ENCODE measurements at places on chromosomes 4 and X. TPM values are rescaled to one million over a fixed set of nuclear protein-coding genes. Genes with fewer than 3 reads are reported as not detected.
A peak's percentile ranks its signal among the peaks of the same experiment; 100 is the strongest.

HSFX4 gene
- not detected for total RNA-seq

DNA sequence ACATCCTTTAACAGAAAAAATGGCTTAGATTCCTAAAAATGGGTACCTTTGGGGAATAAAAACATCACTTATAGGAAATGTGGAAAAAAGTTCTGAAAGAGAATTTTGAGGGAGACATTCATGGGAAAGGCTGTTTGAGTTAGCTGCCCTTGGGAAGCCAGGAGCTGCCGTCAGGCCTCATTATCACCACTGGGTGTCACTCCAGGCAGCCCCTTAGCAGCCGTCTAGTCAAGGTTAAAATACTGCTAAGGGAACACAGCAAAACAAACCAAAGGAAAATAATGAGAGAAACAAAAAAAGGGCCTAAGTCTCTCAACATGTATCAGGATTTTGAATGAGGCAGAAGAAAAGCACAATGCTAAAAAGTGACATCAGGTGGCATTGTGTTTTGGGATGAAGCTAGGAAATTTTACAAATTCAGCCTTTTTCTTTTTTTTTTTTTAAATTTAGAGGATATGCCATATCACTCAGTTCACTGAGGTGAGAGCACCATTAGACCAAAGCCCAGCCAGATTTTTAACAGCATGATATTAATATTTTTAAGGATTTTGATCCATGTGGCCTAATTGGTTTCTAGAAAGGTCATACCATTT lies 235.3 kb downstream of the GPAT3 start:
- H3K4me3 ChIP-seq, result no peak overlapping the region
- H3K36me3 ChIP-seq, result no peaks in the 10 kb centered on the region
- DNase-seq, result no peak

GRCh38 chrX:106903856-106904528 lies 851 bp upstream of the RIPPLY1 start:
- no peak for DNase-seq
- H3K36me3 ChIP-seq, result no peaks in the 10 kb centered on the region
- no peaks in the 10 kb centered on the region for H3K4me1 ChIP-seq
- no peaks in the 10 kb centered on the region for H3K27me3 ChIP-seq
- H3K4me3 ChIP-seq, result no peak overlapping the region
- peak overlapping the region; percentile 8 for H3K27ac ChIP-seq

DNA sequence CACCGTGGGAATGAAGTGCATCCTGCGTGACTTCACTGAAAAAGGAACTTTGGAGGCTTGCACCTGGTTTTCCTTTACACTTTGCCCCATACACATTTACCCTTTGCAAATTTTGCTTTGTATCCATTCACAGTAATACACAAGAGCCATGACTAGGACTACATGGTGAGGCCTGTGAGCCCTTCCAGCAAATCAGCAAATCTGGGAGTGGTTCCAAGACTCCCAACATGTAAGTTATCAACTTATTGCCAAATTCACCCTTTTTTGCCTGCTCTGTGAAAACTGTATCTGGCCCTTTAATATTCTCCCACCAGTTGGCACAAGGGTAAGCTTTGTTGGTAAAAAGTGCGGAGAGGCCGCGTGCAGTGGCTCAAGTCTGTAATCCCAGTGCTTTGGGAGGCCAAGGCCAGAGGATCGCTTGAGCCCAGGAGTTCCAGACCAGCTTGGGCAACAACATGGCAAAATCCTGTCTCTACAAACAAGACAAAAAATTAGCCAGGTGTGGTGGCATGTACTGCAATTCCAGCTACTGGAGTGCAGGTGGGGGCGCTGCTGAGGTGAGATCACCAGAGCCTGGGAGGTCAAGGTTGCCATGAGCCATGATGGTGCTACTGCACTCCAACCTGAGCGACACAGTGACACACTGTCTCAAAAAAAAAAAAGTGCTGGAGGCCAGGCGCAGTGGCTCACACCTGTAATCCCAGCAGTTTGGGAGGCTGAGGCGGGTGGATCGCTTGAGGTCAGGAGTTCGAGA lies 5.0 kb downstream of the PRMT9 start:
- H3K27ac ChIP-seq, result no peak overlapping the region
- no peaks in the 10 kb centered on the region for H3K27me3 ChIP-seq
- H3K4me1 ChIP-seq, result peaks cover 4% of the 10 kb centered on the region
- no peak overlapping the region for H3K4me3 ChIP-seq
- H3K36me3 ChIP-seq, result peaks cover 18% of the 10 kb centered on the region

GRCh38 chr4:53763813-53764597 lies 172.7 kb upstream of the LNX1 start:
- no peaks in the 10 kb centered on the region for H3K27me3 ChIP-seq
- no peak overlapping the region for H3K27ac ChIP-seq
- no peaks in the 10 kb centered on the region for H3K36me3 ChIP-seq
- no peak for DNase-seq
- no peak overlapping the region for H3K4me3 ChIP-seq

ARAF gene
- total RNA-seq, result 40.6 TPM

GRCh38 chr4:91454111-91454510 lies 849.7 kb upstream of the GRID2 start:
- DNase-seq, result no peak
- H3K4me1 ChIP-seq, result no peaks in the 10 kb centered on the region
- H3K27me3 ChIP-seq, result no peaks in the 10 kb centered on the region
- no peak overlapping the region for H3K27ac ChIP-seq

DNA sequence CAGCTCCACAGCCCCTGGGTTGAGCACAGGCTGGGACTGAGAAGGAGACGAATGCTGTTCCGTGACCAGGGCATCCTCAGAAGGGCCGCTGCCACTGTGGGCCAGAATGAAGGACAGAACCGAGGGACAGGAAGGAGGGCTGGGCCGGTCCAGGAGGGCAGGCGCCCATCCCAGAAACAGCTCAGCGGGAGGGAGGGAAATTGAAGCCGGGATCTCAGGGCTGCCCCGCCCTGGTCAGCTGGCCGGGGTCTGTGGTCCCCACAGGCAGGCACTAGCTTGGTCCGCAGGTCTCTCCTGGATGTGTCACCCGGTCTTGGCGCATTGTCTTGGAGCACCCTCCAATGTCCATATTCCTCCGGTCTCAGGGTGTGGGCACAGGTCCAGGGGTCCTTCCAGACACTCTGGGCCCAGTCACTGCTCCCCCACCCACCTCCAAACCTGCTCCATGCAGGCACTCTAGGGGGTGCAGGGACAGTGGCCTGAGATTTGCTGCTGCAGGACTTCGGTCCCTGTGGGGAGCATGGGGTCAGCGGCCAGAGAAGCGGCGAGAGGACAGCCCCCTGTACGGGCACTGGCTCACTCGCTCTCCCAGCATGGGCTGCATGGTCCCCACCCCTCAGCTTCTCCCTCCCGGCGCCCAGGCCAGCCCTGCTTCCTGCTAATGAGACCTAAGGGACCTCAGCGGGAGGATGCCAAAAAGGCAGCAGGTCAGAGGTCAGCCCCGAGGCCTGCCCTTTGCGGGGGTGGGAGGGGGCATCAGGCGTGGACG lies 23.9 kb upstream of the MXD4 start:
- H3K27ac ChIP-seq, result no peak overlapping the region
- H3K36me3 ChIP-seq, result no peaks in the 10 kb centered on the region
- DNase-seq, result no peak
- H3K4me1 ChIP-seq, result no peaks in the 10 kb centered on the region
- no peaks in the 10 kb centered on the region for H3K27me3 ChIP-seq

- peak within 1 kb of the TSS; percentile 82 for H3K4me3 ChIP-seq
- peak within 1 kb of the TSS; percentile 67 for H3K27ac ChIP-seq
- H3K27me3 ChIP-seq, result no peaks in the 10 kb centered on the region
- H3K4me1 ChIP-seq, result peaks cover 14% of the 10 kb centered on the region
- no peaks in the 10 kb centered on the region for H3K36me3 ChIP-seq
- DNase-seq, result peak; percentile 28
Observed at GRCh38 chr4:122921971-122922876, at the start of gene NUDT6. TSS of gene NUDT6 (minus strand) at chr4:122922597. CDS start at chr4:122922572, 25 bp downstream.

GRCh38 chr4:137069473-137069872 lies 462.8 kb downstream of the PCDH18 start:
- no peaks in the 10 kb centered on the region for H3K27me3 ChIP-seq
- no peaks in the 10 kb centered on the region for H3K36me3 ChIP-seq
- H3K4me1 ChIP-seq, result no peaks in the 10 kb centered on the region
- no peak for DNase-seq
- no peak overlapping the region for H3K4me3 ChIP-seq

DNA sequence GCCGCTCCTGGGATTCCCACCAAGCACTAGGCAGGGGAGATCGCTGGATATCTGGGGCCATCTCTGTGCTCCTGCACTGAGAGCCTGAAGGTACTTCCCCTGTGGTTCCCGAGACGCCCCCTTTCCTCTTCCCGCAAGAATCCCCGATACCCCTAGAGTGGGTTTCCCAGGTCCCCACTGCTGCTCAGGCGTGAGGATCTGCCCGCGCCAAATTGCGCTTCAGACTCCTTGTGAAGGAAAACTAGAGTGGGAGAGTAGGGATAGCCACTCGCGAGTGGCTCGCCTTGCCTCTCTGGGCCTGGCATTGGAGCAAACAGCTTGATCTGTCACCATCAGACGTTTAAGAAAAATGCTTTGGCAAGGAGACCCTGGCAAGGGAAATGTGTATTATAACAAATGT lies 1.5 kb downstream of the IL1RAPL2 start:
- no peaks in the 10 kb centered on the region for H3K4me1 ChIP-seq
- DNase-seq, result no peak
- H3K27ac ChIP-seq, result no peak overlapping the region
- no peaks in the 10 kb centered on the region for H3K36me3 ChIP-seq
- H3K4me3 ChIP-seq, result peak overlapping the region; percentile 9
- no peaks in the 10 kb centered on the region for H3K27me3 ChIP-seq

EDA gene
- 9.2 TPM for total RNA-seq

MAGEB2 gene
- not detected for total RNA-seq

Measured in tibial nerve (tissue), 4 donors.